ENCODE measurements at places on chromosomes 11 and 22.

GRCh38 chr11:43403357-43404231, 44.9 kb downstream of the TTC17 start:
- DNase-seq: no peak

DNA sequence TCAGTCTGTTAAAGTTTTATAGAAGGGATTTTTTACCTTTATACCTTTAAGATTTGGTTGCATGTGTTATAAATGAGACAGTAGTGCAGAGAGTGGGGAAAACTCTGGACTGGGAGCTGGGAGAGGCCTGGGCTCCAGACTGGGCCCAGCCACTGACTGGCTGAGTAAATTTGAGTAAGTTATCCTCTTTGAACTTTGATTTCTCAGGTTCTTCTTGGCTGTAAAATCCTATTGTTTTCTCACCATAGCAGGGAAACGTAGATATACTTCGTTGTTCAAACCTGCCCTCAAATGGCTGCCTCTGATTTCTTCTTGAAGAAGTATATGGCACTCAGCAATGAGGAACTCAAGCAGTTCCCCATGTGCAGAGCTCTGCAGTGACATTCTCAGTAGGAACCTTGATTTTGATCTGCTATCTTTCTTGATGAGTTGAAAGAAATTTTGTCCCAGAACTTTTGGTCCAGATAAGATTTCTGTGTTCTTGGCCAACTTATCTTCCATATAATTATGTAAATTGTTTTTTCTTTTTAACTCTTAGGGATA, 8.8 kb downstream of the BMAL1 start:
- DNase-seq: peak; percentile 10

DNA sequence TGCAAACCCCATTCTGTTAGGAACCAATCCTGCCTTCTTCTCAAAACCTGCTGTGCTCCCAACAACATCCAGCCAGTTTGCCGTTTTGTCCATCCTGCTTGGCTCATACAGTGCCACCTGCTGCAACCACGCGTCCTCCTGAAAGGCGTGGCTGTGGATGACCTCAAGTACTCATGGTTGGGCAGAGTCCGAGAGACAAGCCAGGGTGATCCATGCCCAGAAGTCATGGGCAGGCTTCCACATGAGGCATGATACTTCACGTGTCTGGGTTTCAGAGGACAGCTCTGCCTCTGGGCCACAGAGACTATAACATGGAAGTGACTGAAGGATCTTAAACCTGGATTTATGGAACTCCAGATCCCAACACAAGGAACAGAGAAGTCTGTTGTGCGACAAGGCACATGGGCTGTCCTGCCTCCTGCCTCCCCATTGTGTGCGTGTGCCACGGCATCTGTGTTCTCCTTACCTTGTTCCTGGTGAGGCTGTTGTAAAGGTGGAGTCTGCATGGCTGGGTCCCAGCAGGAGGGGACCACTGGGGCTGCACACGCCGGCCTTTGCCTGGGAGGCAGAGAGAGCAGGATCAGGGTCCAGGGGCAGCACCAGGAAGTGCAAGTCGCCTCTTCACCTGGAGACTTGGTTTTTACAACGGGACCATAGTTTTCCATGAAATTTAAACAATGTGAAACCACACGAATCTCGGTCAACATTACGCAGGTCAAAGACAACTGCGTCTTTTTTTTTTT, 15.4 kb downstream of the CARS1 start:
- no peak for DNase-seq

DNA sequence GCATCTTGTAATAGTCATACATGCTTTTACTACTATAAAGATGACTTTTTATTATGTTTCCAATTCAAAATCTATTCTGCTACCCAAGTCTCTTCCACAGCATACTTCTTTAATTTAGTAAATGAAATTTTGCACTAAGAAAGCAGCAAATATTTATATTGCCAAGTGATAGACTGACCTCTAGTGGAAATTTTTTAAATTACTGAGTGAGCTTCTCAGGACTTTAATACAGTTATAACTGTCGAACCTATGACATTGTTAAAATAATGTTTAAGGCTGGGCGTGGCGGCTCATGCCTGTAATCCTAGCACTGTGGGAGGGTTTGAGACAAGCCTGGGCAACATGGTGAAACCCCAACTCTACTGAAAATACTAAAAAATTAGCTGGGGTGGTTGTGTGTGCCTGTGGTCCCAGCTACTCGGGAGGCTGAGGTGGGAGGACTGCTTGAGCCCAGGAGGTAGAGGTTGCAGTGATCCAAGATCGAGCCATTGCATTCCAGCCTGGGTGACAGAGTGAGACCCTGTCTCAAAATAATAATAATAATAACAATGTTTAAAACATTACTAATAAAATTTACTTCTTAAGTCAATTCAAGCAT, 27.3 kb downstream of the STK33 start:
- DNase-seq: peak; percentile 82

DNA sequence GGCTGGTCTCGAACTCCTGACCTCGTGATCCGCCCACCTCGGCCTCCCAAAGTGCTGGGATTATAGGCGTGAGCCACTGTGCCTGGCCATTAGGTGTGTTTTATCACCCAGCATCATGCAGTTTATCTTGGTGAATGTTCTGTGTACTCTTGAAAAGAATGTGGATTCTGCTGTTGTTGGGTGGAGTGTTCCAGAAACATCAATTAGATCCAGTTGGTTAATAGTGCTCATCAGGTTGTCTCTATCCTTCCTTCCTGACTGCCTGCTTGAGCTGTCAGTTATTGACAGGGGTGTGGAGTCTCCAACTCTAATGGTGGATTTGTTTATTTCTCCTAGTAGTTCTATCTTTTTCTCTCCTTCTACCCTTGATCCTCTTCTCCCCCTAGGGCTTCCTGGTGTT, 30.2 kb upstream of the PPP6R3 start:
- DNase-seq: no peak

- no peak for DNase-seq
These were observed 1.2 kb upstream of the NAALADL1 start for GRCh38 chr11:65059523-65059922.

DNA sequence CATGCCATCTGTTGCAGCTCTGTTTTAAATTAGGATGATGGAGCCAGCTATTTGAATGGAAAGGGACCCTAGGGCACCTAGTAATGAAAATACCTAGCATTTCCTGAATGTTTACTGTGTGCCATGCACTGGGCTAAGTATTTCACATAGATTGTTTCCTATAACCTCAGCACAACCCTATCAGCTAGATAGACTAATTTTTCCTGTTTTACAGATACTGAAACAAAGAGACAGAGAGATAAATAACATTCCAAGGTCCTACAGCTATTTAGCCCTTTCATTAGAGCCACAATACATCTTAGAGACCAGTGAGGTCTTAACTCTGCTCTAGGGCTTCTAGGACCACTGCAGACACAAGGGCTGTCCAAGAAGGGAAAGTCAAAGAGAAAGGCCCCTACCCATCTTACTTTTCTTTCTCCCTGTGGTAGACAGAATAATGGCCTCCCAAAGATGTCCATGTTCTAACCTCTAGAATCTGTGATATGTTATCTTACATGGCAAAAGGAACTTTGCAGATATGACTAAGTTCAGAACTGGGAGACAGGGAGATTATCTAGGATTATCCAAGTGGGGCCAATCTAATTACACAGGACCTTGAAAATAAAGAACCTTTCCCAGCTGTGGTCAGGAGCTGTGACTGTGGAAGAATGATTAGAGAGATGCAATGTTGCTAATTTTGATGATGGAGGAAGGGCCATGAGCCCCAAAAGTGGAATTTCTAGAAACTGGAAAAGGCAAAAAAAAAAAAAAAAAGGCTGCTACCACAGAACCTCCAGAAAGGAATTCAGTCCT, 157.0 kb downstream of the CCDC34 start:
- DNase-seq: peak; percentile 24

Data from OCI-M1 (cell line).